ENCODE measurements at places on chromosomes 4 and X. TPM values are rescaled to one million over a fixed set of nuclear protein-coding genes. Genes with fewer than 3 reads are reported as not detected.

Gene MSANTD1
- polyA plus RNA-seq: 0.12 TPM

Gene TLR6
- 6.3 TPM for polyA plus RNA-seq

Gene C4orf50
- not detected for polyA plus RNA-seq

Gene SLC4A4
- polyA plus RNA-seq: not detected

DNA sequence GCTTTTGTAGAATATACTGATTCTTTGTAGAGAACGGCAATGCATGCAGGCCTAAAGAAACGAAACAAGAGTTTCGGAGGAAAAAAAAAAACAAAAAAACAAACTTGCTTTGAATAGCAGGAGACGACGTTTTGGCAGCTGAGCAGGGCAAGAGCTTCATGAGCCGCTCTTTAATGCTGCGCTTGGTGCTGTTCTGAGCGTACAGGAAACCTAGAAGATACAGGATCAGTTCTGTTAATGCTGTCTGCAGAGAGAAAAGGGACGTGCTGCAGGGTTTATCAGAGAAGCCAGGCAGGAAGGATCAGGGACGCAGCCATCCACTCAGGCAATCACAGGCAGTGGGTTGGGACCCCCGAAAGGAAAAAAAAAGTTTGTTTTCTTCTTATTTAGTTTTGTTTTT, 182.2 kb downstream of the PACRGL start:
- no peak for DNase-seq
- no peak overlapping the region for H3K27ac ChIP-seq
- H3K4me1 ChIP-seq: no peaks in the 10 kb centered on the region
- no peaks in the 10 kb centered on the region for H3K27me3 ChIP-seq
- no peaks in the 10 kb centered on the region for H3K36me3 ChIP-seq

DNA sequence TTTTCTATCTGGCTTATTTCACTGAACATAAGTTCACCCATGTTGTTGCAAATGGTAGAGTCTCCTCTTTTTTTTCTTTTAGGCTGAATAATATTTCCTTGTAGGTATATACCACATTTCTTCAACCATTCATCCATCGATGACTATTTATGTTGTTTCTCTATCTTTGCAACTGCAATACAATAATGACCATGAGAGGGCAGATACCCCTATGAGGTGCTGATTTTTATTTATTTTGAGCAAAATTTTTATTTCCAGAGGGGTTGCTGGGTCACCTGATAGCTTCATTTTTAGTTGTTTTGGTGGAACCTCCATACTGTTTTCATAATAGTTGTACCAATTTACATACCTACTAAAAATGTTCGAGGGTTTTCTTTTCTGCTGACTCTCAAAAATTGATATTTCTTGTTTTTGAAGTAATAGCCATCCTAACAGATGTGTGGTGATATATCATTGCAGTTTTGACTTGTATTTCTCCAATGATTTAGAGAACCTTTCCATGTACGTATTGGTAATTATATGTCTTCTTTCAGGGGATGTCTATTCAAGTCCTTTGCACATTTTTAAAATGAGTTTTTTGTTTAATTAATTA, 1697.0 kb downstream of the PCDH7 start:
- no peak for DNase-seq
- H3K27me3 ChIP-seq: no peaks in the 10 kb centered on the region
- H3K4me1 ChIP-seq: no peaks in the 10 kb centered on the region
- H3K27ac ChIP-seq: no peak overlapping the region
- H3K4me3 ChIP-seq: no peak overlapping the region
- H3K36me3 ChIP-seq: no peaks in the 10 kb centered on the region

DNA sequence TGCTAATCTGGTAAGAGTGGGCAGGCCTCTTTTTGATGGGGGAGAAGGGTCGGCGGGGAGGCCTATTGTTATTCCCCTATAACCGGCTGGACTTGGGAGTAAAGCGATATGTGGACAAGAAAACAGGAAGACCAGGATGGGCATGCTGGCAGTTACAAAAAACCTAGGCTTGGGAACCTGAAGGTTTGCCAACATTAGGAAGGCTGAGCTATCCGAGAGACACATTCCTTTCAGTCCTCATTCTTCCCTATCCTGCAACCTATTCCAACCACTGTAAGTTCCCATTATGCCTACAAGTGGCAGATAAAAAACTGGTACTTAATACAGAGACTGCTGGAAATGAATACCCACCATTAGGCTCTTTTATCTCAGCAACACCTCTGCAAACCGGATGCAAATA, 32.4 kb upstream of the CT47C1 start:
- no peak for DNase-seq
- no peaks in the 10 kb centered on the region for H3K27me3 ChIP-seq
- H3K27ac ChIP-seq: no peak overlapping the region
- no peaks in the 10 kb centered on the region for H3K36me3 ChIP-seq

- H3K4me3 ChIP-seq: no peak overlapping the region
- H3K27me3 ChIP-seq: no peaks in the 10 kb centered on the region
- DNase-seq: no peak
- H3K27ac ChIP-seq: no peak overlapping the region
These were observed 48.0 kb upstream of the TMEM131L start for GRCh38 chr4:153418121-153418520.

DNA sequence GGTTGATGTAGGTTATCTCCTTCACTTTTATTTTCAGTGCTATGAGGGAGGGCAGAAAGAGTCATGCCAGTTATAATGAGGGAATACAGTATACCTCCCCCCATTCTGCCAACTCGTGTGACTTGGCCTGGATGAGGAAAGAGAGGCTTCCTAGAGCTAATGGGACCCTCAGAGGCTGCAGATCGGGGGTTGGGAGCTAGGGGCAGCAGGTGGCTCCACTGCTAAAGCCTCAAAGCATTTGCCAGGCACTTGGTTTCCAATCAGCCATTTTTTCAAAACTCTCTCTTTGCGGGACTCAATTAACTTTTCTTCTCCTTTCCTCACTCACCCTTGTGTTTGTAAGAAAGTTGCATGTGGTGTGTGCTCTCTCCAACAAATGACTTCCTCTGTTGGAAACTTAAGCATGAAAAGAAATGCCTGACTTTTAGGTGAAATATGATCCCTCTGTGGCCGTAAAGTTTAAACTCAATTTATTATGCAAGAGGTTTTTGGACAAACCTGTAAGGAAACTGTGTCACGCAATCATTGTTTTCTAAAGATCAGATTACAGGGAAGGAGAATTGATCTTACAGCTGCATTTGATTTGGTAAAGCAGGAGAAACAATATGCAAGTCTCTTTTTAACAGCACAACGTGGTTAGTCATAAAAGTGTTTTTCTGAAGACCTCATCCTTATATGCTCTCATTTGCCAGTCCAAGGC, 7.0 kb downstream of the SFRP2 start:
- H3K4me1 ChIP-seq: no peaks in the 10 kb centered on the region
- H3K36me3 ChIP-seq: peaks cover 10% of the 10 kb centered on the region
- H3K27ac ChIP-seq: no peak overlapping the region
- H3K27me3 ChIP-seq: peaks cover 77% of the 10 kb centered on the region

DNA sequence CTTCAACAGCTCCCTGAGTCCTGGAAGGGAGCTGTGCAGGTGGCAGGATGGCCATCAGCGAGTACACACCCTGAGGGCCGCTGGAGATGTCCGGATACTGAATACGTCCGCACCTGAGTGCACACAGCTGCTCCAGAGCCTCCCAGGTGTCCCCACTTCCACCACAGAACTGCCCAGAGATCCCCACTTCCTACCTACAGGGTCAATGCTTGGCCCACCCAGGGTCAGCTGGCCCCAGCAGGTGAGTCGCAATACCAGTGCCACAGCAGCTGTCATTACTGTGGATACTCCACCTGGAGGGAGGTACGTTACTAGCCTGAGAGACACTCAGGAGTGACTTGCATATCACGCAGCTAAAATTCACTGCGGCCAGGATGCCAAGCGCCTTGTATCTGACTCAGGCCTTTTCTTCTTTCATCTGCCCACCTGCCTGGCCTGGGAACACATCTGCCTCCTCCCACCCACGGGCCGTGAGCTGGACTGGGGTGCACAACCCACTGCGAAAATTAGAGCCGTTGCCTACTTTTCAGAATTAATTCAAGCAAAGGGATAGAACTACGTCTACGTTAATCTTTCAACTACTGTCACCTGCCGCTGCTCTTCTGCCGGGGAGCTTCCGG, 9.4 kb downstream of the C4orf50 start:
- H3K4me1 ChIP-seq: peaks cover 4% of the 10 kb centered on the region
- no peak for DNase-seq
- H3K4me3 ChIP-seq: no peak overlapping the region
- peaks cover 13% of the 10 kb centered on the region for H3K36me3 ChIP-seq

DNA sequence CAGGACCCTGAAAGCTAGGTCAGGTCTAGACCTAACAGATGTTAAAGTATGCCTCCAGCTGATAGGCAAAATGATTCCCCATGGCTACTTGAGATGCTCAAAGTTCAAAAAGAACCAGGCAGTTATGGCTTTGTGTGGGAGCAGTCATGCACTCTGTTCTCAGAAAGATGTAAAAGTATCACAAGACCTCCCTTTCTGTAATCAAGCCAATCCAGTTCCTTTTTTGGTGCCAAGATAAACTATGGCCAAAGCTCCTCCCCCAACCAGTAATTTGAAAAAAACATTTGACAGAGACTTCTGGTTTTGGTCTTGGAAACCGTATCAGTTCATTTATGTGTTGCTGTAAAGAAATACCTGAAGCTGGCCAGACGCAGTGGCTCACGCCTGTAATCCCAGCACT, 340.9 kb downstream of the CHIC1 start:
- no peak overlapping the region for H3K27ac ChIP-seq
- H3K4me1 ChIP-seq: no peaks in the 10 kb centered on the region
- no peak overlapping the region for H3K4me3 ChIP-seq
- no peaks in the 10 kb centered on the region for H3K27me3 ChIP-seq
- no peak for DNase-seq

DNA sequence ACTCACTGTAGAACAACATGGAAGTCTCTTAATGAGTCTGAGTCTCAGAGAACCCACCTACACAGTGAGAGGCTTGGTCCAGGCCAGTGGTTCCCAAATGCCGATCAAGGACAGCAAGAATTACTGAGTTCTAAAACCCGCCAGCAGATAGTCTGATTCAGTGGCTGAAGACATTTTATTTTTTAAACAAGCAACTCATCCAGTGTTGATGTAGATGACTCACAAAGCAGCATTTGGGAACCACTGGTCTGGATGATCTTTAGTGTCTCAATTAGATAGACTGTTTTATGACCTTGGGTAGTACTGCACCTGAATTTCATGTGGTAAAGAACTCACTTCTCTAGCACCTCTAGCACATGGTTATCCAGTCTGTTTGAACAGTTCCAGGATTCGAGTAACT, 193.6 kb downstream of the FBXW7 start:
- peaks cover 10% of the 10 kb centered on the region for H3K4me1 ChIP-seq
- no peak overlapping the region for H3K4me3 ChIP-seq
- peaks cover 20% of the 10 kb centered on the region for H3K36me3 ChIP-seq
- H3K27ac ChIP-seq: no peak overlapping the region
- DNase-seq: no peak

DNA sequence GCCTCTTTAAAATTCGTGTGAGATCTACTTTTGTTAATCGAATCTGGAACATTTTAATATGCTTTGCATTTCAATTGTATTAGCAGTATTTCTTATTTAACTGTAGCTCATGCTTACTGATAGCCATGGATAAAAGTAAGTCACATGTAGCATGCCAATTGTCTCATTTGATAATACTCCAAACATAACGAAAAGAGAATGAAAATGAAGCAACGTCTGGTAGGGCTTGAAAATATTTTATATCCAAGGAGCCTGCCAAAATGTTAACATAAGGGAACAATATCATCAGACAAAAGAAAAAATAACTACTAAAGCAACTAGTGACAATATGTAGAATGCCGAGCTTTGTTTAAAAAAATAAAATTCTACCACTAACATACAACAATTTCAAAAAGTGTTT, 94.1 kb upstream of the MID1 start:
- peaks cover 21% of the 10 kb centered on the region for H3K27me3 ChIP-seq
- no peaks in the 10 kb centered on the region for H3K36me3 ChIP-seq
- H3K4me3 ChIP-seq: no peak overlapping the region
- no peaks in the 10 kb centered on the region for H3K4me1 ChIP-seq
- DNase-seq: no peak
- H3K27ac ChIP-seq: no peak overlapping the region

DNA sequence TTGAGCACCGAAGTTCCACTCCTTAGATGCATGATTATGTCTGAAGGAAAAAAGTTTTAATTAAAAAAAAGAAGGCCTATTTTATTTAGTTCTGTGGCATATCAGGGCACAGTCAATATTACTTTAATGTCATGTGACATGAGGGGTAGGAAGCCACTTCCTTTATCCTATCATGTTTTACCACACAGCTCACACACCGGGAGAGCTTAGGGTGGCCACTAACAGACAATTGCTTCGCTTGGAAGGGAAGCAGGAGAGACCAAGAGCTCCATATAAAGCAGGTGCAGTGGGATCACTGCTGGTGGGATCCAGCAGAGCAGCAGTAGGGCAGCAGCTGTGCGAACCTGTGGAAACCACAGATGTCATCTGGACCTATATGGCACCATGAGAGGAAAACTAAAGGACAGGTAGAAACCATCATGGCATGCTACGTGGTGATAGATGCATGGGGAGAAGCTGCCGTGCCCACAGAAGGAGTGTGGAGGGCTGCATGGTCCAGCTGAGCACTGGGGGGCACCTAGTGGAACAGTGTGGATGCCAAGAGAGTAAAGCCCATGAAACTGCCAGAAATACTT, 52.0 kb downstream of the DTHD1 start:
- no peak for DNase-seq
- no peak overlapping the region for H3K4me3 ChIP-seq
- H3K36me3 ChIP-seq: no peaks in the 10 kb centered on the region
- peaks cover 11% of the 10 kb centered on the region for H3K4me1 ChIP-seq

DNA sequence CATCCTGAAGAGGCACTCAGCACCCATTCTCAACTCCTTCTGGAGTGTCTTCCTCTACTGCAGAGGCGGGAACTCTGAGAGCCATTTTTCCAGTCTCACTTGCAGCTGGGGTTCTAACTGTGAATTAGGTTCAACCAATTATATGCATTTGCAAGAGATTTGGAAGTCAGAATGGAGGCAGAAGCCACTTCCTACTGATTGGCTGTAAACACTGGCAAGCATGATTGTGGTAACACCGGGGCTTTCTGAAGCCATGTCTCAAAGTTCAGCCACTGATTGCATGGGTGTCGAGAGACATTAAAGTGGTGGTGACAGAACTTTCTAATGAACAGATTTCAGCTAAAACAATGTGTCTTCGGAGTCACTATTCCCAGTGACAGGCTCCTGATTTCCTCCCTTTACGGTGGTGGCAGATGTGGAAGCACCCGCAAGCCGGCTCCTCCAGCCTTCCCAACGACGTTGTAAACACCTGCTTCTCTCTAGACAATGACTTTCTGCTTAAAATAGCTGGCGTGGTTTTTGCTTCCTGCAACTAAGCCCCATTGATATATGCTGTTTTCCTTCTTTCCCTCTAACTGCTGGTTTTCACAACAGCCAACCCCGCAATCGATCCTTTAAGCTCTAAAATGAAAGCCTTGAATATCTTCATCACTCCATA, 92.0 kb downstream of the IRF2 start:
- no peak for DNase-seq
- H3K36me3 ChIP-seq: peaks cover 7% of the 10 kb centered on the region
- H3K4me3 ChIP-seq: peak overlapping the region; percentile 88
- H3K27me3 ChIP-seq: no peaks in the 10 kb centered on the region
- peaks cover 85% of the 10 kb centered on the region for H3K4me1 ChIP-seq

GRCh38 chrX:55030271-55031205, at the start of gene ALAS2:
ALAS2 (minus strand) TSS chrX:55030977; CDS start chrX:55026000, 4,977 bp downstream.
- no peak for DNase-seq
- H3K4me1 ChIP-seq: no peaks in the 10 kb centered on the region
- H3K27ac ChIP-seq: no peak within 1 kb of the TSS
- no peak within 1 kb of the TSS for H3K4me3 ChIP-seq
